ENCODE measurements at places on chromosomes 2 and 18.

GRCh38 chr18:75176849-75177248 is 32.1 kb downstream of the PTGR3 start:
- DNase-seq, result no peak

GRCh38 chr2:53782676-53783075 is 4.1 kb downstream of the ASB3 start:
- DNase-seq, result no peak

- DNase-seq, result no peak
These were observed 188.5 kb upstream of the CDH2 start for GRCh38 chr18:28365411-28365831.

- DNase-seq, result no peak
These were observed 40.5 kb upstream of the IL1R1 start for GRCh38 chr2:102101849-102102635.

DNA sequence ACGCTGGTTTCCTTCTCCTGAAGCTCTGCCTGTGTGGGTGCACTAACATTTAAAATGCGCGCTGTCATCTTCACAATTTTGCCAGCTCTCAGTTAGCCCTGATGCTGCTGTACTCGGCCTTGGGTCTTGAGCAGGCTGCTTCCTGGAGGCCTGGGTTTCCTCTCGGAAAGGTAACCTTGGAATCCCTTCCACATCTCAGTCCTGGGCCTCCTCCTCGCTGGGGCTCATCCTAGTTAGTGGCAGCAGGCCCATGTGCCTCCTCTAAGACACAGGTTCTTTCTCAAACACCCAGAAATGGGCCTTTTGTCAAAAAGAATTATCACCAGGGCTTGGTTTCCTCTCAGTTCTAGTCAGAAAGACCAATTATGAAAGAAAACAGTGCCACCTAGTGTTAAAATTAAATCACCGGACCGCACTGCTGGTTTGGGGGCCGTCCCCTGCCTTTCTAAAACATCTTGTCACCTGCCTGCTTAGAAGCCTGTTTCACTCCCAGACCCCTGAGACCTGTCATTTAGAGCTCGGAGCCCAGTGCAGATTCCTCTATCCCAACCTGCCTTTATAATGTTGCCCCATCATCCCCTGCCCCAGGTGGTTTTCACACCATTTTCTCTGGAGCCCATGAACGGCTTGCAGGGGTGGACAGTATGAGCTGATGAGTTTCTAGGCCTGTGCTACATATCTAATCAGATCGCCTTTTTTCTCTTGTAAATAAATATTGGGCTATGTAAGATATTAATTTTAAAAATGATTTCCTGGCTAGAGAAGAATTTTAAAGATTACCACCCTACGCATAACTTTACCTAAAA is 42.4 kb downstream of the HK2 start:
- DNase-seq, result peak; percentile 43

DNA sequence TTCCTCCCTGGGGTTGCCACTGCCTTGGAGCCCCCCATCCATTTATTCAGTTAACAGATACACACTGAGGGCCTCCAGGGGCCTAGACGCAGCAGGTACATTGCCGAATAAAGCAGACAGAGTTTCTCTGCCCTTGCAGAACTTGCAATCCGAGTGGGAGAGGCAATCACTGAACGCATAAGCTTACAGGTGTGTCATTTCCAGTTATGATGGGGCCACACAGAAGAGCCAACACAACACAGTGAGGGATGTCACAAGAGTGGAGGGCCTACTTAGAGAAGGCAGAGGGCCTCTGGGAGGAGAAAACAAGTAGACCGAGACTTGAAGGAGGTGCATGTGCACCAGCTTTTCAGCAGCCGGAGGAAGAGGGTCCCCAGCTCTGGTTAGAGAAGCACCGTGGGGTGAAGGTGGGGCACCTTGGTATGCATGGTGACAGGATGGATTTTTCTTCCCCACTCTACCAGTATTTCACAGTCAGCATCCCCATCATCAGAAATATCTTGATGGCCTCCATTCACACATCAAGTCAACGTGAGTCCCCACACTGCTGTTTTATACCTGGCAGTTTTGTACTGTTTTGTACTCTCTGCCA is 150.9 kb downstream of the SMAD7 start:
- DNase-seq, result no peak

DNA sequence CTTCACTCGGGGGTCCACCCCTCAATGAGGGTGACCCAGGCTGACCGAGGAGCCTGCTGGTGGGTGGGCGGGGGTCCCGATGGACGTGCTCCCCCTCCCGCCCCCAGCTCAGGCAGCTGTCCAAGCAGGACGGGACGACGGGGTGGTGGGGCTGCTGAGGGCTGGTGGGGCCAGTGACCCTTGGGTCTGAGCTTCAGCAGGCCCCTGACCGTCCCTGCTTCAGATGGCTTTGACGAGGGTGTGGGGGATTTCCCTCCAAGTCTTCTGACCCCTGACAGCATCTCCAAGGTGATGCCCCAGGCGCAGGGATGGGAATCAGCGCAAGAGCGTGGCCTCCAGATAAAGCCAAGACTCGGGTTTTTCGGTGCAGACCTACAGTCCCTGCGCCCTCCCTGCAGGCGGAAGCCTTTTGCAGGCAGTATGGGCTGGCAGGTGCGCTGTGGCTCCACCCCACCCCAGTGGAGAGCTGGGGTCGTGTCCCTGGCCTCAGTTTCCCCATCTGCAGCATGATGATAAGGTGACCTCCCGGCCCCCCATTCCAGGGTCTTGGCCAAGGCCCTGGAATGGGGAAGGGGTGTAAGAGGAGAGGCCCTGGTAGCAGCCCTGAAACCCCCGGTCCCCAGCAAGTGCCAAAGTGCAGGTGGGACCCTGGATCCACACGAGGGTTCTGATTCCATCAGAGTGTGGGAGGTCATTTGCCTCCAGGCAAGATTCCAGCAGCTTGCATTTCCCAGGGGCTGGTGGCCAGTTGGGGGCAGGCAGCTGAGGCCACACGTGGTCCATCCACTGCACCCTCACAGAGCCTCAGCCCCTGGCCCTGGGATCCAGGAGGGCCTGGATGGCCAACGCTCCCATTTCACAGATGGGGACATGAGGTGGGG is 8.7 kb downstream of the CROCC2 start:
- DNase-seq, result no peak

DNA sequence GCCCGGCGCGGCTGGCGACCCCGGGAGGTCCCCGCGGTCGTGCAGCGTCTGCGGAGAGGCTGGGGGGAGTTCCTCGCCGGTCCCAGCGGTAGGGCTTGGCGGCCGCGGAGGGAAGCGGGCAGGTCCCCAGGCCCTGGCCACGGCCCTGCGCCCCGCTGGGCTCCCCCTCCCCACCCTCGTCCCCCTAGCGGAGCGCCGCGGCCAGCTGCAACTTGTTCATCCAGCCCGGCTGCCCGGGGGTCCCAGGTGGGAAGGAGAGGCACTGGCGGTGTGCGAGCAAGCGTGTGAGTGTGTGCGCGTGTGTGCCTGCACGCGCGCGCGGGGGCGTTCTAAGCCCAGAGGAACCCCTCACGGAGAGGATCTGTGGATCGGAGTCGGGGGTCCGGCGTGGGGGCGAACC is 1.3 kb downstream of the PTPRM start:
- DNase-seq, result no peak

DNA sequence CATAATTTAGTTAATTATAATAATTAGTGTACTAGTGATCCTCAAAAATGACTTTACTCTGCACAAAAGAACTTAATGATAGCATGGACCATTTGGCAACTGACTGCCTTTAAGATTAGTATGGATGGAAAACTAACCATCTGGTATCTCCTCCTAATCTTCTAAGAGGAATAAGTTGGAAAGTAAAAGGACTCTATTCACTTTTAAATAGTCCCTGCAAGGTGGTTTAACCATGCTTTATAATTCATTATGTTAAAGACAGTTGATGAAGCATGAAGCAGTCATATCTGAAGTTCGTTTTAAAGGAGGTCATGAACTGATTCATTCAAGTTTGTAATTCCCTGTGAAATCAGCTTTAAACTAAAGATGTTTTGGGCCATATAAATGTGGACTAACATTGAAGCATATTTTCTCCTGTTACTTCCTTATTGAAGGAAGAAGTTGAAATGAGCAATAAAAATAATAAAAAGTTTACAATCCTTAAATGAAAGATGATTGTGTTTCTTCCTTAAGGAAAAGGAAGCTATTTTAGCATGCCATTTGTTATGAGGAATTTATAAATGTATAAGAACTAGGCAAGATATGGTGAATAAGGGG is 446.0 kb downstream of the XIRP2 start:
- DNase-seq, result no peak

DNA sequence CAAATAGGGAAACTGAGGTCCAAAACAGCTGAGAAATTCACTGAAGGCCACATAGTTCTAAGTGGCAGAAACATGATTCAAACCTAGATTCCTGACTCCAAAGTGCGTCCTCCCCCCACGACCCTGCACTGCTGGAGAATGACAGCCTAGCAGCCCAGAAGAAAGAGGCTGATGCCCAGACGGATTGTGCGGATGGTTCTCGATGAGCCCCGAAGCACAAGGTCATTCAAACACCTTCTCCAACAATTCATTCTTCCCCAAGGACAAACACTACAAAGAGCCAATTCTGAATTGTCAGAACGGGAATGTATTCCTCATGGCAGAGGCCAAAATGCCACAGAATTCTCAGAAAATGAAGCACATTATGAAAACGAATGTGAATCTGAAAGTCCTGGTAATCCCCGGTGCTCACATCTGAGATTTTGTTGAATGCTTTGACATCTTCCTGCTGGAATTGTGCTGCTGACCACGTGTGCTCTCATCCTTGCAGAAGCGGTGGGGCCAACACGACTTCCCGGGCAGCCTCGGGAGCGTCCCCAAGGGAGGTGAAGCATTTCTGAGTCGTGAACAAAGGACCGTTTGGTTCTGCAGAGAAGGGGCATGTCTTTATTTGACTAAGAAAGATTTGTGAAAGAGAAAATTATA is 337.0 kb downstream of the EIPR1 start:
- DNase-seq, result no peak

DNA sequence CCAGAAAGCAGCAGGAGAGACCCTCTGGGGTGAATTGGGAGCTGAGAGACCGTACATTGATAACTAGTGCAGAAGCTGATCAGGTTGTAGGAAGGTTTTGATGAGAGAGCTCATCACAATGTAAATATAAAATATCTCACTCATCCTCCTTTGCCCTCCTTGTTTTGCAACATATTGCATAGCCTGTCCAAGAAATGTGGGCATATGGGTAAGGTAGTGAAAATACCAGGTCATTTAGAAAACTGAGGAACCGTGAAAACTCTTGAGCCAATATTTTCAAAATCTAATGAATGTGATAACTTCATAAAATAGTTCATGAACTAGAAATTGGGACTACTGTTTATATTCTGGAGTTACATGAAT is 31.4 kb downstream of the C18orf54 start:
- no peak for DNase-seq

GRCh38 chr2:164839914-164840457 is 1.6 kb downstream of the COBLL1 start:
- DNase-seq, result no peak

DNA sequence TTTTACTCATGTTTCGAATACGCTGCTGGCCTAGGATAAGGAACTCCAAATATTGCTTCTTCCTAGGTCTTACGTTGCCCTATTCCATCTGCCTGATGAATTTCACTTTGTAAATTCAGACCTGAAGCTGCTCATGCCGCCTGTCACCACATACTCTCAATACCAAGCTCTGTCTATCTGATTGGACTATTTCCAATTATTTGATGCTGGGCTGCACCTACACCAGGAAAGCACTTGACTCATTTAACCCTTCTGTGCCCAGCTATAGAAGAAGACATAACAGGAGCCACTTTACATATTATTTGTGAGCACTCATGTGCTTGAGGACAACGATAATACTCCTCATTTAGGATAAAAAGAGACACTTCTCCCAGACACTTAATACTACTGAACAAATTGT is 1293.9 kb upstream of the LRRTM1 start:
- DNase-seq, result no peak

DNA sequence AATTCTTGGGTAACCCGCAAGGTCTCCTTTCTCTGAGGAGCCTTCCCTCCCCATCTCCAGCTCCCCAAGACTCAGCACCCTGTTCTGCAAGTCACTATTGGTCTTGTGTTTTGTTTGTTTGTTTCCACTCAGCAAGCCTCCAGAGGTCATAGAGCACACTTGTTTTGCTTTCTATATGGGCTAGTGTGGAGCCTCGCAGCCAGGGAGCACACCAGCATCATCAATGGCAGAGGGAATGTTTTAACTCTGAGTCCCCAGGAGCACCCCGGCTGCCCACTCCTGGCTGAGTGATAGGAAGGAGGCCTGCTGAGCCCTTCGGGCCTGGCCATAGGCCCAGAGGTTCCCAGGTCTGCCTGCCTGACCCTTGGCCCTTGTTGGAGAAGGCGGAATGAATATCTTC is 36.6 kb downstream of the GLI2 start:
- no peak for DNase-seq

- peak; percentile 34 for DNase-seq
These were observed 141.5 kb downstream of the AQP4 start for GRCh38 chr18:26723981-26724380.

DNA sequence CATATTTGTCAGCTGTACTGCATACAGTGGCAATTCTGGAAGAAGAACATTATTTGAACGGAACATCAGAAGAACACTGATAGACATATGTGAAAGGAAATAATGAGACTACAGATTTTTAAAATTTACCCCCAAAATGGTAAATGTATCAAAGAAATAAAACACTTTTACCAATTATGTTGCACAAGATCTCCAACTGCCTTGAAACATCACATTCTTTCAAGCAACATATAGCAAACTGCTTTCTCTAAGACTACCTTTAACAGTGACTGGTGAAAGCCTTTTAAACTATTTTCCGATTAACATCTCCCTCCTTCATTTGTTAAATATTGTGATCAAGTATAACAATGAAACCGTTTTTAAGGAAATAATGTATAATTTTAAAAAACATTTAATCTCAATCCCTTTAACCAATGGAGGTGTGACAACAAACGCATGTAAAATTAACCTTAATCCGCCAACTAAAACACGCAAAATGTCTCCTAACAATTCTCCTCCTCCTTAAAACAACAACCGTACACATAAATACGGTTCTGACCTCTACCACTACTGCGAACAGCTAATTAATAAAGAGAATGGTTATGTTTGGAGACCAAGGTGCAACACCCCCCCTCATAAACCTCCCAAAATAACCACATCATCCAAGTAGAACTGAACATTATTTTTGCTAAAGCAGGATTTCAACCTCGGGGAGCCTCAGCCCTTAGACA is 2.4 kb downstream of the FBXO11 start:
- DNase-seq, result no peak
